Left forelimb (tissue), 1 donor: ENCODE measurements at places on chromosomes 13 and 19.

DNA sequence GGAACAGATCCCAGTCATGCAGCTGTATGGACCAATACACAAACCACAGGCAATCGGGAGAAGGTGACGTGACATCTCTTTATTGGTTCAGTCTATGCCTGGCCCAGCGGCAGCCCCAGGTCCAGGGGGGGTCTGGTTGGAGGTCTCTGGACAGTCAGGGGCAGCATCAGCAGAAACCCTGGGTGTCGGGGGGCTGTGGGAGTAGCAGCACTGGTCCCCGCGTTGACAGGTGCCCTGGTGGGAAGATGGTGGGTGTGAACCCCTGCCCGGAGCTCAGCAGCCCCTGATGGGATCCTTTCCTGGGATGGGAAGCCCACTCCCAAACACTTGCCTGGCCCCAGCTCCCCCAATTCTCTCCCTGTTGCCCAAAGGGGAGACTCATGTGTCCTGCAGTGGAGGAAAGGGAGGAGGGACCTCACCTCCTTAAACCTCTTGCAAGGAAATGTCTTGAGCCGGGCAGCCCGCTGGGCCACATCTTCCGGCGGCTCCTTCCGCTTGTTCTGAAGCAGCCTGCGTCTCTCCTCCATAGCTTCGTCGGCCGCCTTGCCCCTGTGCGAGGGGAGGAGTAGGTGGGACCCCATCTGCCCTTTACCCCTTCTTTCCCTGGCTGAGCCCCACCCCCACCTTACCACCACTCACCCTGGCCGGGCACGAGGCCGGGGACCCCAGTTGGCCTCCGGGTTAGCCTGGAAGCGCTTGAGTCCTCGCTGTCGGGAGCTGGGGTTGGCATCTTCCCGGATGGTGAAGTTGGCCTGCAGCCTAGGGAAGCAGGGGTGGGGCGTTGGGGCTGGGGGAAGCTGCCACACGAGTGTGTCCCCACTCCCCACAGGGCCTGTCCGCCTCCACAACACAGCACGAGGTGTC is 2.4 kb upstream of the LYL1 start:
- no peak for DNase-seq

- no peak for DNase-seq
Measured at GRCh38 chr19:1292419-1293151, 6.9 kb downstream of the EFNA2 start.

GRCh38 chr13:46578590-46578975 is 25.6 kb downstream of the LRCH1 start:
- DNase-seq = no peak

DNA sequence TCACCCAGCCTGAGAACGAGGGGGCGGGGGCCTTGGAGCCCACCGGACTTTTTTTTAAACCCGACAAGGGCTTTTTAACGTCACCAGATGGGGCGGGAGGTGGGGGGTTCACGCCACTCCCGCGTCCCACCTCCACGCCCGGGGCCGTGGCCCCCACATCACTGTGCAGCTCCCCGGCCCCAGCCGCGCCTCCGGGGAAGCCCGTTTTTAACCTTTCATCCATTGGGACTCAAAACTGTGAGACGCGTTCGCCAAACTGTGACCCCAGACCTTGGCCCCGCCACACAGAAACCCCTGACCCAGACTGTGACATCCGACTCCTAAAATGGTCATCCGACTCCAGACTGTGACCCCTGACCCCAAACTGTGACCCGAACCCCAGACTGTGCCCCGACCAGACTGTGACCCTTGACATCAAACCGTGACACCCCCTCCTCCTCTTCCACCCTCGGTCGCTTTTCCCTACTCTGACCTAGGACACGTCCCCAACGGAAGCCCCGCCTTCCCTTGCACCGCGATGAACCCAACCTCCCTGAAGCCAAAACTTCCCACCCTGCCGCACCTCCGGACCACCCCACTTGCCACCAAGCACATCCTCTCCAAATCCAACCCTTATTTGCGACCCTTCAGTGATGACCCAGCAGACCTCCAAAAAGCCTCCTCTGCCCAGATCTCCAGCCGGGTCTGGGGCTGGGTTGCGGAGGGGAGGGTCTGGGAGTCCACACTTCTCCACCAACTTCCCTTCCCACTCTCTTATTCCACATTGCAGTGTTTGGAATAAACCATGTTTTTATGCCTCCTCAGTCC is 1.5 kb upstream of the GRWD1 start:
- no peak for DNase-seq

DNA sequence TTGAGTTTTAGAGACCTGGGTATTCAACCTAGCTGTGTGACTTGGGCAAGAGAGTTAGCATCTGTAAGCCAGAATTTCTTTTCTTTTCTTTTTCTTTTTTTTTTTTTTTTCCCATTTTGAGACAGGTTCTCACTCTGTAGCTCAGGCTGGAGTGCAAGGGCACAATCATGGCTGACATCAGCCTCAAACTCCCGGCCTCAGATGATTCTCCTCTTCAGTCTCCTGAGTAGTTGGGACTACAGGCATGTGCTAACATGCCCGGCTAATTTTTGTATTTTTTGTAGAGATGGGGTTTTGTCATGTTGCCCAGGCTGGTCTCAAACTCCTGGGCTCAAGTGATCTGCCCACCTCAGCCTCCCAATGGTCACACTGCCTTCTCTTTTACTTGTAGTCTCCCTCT is 33.0 kb downstream of the ZMYM2 start:
- no peak for DNase-seq

- DNase-seq = no peak
Measured at GRCh38 chr19:34305221-34306083, 51.1 kb downstream of the GARRE1 start.

GRCh38 chr13:27375686-27376326 is 48.6 kb upstream of the GTF3A start:
- no peak for DNase-seq

GRCh38 chr13:51246025-51246417 is 23.8 kb downstream of the FAM124A start:
- no peak for DNase-seq

- no peak for DNase-seq
Measured at GRCh38 chr19:51259348-51260245, 8.7 kb downstream of the SIGLECL1 start.

GRCh38 chr13:44747179-44747578 is 171.0 kb upstream of the TSC22D1 start:
- no peak for DNase-seq

DNA sequence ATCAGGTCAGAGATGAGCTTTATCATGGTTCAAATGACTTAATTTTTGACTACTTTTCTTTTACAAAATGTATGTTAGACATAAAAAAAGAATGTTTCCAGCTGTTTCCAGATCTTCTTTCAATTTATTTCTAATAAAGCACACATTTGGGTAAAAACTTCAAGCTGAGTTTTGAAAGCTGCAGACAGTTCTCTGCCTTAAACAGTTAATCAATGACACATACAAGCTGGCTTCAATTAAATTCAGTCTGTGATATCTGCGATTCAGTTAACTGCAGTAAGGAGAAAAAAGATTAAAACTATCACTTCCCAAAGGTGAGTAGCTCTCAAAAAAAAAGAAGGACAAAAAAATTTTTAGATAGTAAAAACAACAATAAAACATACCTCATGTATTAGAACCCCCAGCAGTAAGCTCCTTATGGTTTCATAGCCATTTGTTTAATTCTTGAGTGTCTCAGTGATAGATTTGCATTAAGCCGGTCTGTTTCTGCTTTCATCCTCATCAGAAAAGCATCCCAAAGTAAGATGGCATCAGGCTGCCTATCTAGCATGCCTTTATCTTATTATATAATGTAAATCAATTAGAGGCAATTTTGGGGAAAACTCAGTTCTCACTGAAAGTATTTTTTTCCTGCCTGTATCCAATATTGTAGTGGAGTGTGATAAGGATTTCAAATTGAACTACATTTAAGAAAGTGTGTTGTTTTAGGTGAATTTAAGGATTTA is 81.8 kb upstream of the STARD13 start:
- no peak for DNase-seq

- DNase-seq = no peak
Measured at GRCh38 chr19:49831592-49831991, 13.5 kb downstream of the MED25 start.

- no peak for DNase-seq
Measured at GRCh38 chr13:75514080-75514995, 23.3 kb downstream of the COMMD6 start.

GRCh38 chr13:21966014-21966413 is 295.1 kb downstream of the FGF9 start:
- DNase-seq = no peak

DNA sequence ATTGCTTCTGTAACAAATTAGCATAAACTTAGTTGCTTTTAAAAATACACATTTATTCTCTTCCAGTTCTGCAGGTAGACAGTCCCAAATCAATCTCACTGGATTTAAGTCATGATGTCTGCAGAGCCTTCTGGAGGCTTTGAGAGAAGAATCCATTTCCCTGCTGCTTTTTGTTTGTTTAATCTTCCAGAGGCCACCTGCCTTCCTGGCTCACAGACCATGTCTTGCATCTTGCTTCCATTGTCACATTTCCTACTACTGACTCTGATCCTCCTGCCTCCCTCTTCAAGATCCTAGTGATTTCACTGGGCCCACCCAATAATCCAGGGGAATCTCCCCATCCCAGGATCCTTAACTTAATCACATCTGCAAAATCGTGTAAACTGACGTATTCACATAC is 473.3 kb downstream of the ITGBL1 start:
- DNase-seq = no peak

DNA sequence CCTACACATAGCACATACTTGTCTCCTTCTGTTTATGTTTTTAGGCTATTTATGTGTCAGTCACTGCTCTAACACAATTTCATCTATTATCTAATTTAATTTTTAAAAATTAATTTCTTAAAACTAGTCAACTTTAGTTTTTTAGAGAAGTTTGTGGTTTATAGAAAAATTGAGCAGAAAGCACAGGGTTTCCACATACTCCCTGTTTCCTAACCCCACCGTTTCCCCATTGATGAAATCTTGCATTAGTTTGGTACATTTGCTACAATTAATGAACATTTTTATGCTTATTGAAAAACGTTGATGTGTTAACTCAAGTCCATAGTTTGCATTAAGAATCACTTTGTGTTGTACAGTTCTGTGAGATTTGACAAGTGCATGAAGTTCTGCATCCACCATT is 53.5 kb downstream of the TNFSF13B start:
- DNase-seq = no peak

DNA sequence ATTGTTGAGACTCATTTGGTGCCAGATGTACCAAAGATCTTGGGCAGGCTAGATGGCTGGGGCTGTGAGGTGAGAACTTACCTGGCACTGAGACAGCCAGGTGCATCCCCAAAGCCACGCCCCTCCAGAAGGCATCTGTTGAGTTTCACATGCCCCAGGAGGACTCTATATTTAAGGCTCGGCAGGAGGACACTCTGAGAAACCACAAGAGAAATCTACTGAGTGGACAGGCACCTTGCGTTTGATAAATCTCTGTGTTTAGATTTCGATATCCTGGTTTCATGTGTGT is 197.9 kb upstream of the ZNF536 start:
- no peak for DNase-seq

GRCh38 chr13:42275506-42275905 is 3.6 kb downstream of the AKAP11 start:
- DNase-seq = no peak

DNA sequence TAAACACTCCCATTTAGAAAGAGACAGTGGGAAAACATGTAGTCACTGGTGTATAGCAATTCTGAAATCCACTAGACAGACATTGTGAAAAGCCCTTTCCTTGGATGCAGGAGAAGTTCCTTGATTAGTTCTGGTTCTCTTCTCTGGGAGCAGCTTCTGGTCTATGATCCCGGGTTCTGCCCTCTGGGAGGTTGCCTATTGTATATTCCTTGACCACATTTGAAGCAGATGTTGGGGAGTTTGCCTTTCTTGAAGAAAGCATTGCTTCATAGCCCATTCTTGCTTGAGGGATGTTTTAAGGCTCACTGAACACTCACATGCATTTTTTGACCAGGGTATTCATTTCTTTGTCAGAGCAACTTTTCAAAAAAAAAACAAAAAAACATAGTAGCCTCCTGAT is 211.9 kb downstream of the NDFIP2 start:
- no peak for DNase-seq

DNA sequence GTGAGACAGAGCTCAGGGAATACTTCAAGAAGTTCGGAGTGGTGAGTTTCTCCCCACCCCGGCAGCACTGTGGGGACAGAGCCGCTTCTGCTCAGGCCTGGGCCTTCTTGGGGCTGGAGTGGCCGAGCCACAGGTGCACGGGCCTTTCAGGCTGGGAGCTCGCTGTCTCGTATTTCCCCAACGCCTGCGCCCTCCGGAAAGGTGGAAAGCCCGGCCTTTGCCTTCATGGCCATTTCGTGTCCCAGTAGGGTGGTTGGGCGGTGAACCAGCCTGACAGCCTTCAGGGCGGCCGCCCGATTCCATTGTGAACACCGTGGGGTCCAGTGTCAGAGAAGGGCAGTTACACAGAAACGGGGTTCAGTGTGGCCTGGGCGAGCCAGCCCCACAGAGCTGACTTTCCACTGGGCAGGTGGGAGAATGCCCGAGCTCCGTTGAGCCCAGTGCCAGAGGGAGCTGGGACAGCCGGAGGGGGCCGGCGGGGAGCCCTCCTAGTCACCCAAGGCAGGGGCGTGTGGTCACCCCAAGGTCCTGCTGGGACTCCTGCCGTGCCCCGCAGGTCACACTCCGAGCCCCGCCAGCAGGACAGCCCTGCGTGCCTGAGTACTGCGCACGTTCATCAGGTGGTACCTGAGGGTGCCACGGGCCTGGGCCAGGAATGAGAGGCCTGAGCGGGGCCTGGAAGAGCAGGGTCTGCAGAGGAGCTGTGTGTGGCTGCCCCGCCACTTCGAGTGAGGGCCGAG is 14.0 kb downstream of the DAZAP1 start:
- no peak for DNase-seq

- peak; percentile 85 for DNase-seq
Measured at GRCh38 chr19:49677901-49678674, 1.0 kb downstream of the PRMT1 start.

- no peak for DNase-seq
Measured at GRCh38 chr19:17725422-17726078, 6.3 kb downstream of the MAP1S start.

DNA sequence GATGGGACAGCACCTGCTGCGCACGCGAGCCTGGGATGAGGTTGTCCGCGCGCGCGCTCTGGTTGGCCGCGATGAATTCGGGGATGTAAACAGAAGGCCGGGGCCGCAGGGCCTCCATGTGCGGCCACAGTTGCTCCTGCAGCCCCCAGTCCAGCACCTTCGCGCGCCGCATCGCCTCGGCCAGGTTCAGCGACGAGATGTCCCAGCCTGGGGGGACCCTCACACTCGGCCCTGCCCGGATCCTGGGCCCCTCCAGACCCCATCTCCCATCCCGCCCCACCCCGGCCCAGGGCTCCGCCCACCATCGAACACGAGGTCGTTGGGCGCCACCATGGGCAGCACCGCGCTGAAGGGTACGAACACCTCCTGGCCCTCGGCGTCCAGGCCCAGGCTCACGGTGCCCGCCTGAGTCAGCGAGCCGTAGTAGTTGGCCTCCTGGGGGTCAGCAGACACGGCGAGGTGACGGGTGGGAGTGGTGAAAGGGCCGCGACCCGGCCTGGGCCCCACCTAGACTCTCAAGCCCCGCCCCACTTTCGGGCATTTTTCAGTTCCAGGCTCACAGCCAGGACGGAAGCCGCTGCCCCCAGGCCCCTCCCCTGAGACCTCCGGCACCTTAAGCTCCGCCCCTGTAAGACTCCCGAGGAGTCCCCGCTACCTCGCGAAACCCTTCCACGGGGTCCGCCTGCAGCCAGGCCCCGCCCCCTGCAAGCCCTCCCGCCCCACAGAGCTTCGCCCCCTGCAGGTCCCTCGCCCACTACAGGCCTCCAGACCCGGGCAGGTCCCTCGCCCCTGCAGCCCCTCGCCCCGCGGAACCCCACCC is 1.1 kb downstream of the ISYNA1 start:
- peak; percentile 83 for DNase-seq
